ENCODE measurements at places on chromosomes 16 and 17.

DNA sequence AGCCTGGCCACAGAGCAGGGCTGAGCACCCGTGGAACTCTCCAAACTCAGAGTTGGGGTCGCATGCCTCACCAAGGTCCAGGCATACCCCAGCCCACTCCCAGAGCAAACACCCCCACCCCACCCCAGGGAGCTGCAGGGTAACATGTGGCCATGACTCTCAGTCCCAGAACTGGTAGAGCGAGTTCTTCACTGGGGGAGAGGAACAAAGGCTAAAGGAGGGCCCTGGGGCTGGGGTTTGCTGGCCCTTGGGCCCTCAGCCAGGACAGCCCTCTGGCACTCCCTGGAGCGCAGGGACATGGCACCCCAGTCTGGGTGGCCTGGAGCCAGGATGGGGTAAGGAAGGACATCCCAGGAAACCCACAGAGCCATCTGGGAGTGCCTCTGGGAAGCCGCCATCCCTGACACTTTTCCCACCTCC lies 4.2 kb downstream of the HID1 start:
- no peak for DNase-seq

DNA sequence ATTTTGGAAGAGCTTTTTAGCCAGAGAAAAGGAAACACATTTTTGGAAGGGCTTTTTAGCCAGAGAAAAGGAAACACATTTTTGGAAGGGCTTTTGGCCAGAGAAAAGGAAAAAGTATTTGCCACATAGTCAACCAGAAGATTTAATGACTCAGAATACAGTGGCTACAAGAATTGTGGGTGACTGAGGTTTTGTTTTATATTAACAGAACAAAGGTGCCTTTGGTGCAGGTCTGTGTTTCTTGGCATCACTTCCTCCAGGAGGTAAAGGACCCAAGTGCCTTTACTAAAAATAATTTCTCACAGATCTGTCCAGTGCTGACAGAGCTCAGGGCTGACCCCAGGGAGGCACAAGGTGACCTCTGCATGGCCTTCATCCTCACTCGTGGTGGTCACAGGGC lies 363.1 kb downstream of the CA10 start:
- no peak for DNase-seq

DNA sequence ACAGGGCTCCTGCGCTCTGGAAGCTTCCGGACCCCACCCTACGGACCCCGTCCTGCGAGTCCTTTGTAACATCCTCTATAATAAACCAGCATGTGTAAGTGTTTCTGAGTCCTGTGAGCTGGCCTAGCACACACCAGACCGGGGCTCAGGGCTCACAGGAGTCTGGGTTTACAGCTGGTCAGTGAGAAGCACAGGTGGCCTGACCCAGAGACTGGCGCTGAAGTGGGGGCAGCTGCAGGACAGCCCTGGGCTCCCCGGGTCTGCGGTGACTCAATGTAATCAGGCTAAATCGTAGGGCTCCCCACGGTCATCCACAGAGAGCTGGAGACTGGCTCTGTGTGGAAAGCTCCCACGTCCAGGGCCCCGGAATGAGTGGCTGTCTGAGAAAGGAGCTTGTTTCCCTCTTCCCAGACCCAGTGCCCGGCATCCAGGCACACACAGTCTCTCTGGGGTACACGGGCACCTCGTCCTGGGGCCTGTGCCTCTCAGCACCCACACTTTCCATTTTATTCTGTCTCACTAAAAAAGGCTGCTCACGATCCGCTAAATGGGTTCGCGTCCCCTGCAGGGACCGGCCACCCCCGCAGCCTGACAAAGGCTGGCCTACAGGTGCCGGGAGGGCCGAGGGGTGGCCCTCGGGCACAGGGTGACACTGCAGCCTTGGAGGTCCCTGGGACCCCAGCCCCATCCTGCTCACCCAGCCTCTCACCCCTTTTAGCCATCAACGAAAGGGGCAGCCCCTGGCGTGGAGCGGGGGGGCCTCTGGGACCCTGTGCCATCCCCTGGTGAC lies 18.9 kb upstream of the CBFA2T3 start:
- no peak for DNase-seq

- DNase-seq = no peak
Measured at GRCh38 chr16:65349626-65350025, 227.8 kb upstream of the CDH11 start.

DNA sequence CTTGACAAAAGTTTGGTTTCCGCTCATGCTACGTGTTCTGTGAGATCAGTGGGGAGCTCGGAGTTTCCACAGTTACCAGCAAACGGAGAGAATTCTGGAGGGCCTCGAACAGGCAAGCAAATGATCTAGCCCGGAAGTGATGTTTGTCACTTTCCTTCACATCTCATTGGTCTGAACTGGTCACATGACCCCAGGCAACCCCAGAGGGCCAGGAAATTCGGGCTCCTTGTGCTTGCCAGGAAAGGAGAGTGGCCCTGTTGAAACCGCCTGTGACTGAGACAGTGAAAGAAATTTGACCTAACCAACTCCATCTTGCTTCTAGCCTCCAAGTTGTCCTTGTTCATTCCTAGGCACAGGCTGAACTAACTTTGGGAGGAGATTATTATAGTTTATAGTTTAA lies 23.0 kb downstream of the SPPL2C start:
- DNase-seq = no peak

Data from activated effector memory CD4-positive, alpha-beta T cell treated with anti-CD3 and anti-CD28 coated beads, Interleukin-2, amount 50 U/mL, for 16 hours (primary cell).